Neural progenitor cell (in vitro differentiated cells): ENCODE measurements at places on chromosomes 5 and 9. TPM values are rescaled to one million over a fixed set of nuclear protein-coding genes. Genes with fewer than 3 reads are reported as not detected.

SPOCK1 gene
- total RNA-seq: 6.3 and 6.9 TPM in 2 replicates

ZNF454 gene
- total RNA-seq: 0.22 TPM in 1 of 2 replicates, not detected in the other

ARHGEF39 gene
- 13.2 and 31.9 TPM in 2 replicates for total RNA-seq

C9orf50 gene
- not detected in 2 replicates for total RNA-seq

ORM2 gene
- total RNA-seq: 0.43 TPM in 1 of 2 replicates, not detected in the other

TNFSF8 gene
- total RNA-seq: not detected in 2 replicates

ACOT12 gene
- 1.2 TPM in 1 of 2 replicates, not detected in the other for total RNA-seq

CCDC112 gene
- total RNA-seq: 22.0 and 33.6 TPM in 2 replicates

OR1J2 gene
- not detected in 2 replicates for total RNA-seq

FGF1 gene
- not detected in 2 replicates for total RNA-seq

DNA sequence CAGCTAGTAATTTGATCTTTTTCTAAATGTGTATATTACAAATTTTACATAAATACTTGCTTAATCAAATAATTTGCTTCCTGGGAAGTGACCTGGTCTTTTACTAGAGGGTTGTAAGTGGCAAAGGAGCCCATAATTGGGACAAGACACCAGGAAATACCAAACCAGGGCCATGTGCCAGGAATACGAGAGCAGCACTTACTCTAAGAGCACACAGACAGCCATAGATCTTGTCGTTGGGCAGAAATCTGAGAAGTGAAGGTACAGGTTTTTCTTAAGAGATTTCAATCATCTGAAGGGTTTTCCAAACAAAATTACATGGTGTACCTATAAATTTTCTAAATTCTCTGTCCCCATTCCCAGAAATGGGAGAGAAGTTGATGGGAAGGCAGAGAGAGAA is 179.3 kb downstream of the HINT1 start:
- no peak for DNase-seq

DNA sequence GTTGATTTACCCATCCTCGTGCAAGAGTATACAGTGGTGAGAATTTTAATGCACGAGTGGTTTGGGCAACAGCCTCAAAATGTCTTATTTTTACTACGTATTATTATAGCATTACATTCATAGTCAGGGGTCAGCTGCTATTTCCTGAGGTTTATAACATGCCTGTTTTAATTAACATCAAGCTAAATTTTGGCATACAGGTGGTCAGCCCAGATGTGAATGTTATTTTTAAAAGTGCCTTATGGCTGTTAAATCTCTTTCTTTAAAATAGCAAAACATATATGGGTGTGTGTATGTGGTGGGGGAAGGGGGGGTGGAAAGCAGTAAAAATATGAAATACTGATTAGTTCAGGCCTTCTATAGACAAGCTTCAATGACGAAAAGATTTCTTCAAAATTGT is 424.5 kb upstream of the CLINT1 start:
- no peak for DNase-seq

DNA sequence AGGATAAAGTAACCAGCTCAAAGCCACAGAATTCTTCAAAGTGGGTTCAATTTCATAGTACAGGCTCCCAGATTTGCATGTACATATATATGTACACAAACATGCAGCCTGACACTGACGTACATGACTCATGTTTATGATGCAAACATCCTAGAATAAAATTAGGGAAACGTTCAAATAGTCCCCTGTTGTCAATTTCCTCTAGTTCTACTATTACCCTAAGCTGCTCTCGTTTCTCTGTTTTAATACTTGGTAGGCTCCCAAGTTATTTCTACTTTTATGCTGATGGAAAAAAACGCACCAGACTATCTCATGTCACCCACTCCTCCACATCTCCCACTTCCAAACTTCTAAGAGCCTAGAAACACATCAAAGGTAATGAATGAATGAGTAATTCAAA is 229.7 kb downstream of the EPB41L4A start:
- no peak for DNase-seq

DNA sequence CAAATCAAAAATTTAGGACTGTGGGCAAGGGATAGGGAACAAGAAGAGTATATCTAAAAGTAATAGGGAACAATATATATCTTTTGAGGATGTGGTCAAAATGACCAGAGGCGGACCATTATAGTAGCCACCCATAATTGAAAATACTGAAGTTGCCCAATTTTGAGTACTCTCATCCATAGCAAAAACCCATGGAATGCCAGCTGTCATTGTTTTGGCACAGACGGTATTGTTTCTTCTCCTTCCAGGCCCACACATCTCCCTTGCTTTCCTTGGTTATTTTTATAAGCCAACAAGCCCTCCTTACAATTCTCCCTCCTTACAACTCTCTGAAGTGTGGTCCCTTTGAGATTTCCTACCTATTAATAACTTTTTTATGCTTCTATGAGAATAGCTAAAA is 50.4 kb upstream of the RGMB start:
- DNase-seq: no peak

- DNase-seq: no peak
Observed at GRCh38 chr5:761854-762710, 22.4 kb downstream of the ZDHHC11B start.

- no peak for DNase-seq
Observed at GRCh38 chr5:170614065-170614490, 110.3 kb downstream of the KCNIP1 start.

- no peak for DNase-seq
Observed at GRCh38 chr9:93488244-93488643, 34.9 kb upstream of the FAM120AOS start.

- DNase-seq: no peak
Observed at GRCh38 chr5:119515192-119515591, 62.9 kb downstream of the HSD17B4 start.

- DNase-seq: no peak
Observed at GRCh38 chr9:106102821-106103220, 408.5 kb downstream of the TMEM38B start.

DNA sequence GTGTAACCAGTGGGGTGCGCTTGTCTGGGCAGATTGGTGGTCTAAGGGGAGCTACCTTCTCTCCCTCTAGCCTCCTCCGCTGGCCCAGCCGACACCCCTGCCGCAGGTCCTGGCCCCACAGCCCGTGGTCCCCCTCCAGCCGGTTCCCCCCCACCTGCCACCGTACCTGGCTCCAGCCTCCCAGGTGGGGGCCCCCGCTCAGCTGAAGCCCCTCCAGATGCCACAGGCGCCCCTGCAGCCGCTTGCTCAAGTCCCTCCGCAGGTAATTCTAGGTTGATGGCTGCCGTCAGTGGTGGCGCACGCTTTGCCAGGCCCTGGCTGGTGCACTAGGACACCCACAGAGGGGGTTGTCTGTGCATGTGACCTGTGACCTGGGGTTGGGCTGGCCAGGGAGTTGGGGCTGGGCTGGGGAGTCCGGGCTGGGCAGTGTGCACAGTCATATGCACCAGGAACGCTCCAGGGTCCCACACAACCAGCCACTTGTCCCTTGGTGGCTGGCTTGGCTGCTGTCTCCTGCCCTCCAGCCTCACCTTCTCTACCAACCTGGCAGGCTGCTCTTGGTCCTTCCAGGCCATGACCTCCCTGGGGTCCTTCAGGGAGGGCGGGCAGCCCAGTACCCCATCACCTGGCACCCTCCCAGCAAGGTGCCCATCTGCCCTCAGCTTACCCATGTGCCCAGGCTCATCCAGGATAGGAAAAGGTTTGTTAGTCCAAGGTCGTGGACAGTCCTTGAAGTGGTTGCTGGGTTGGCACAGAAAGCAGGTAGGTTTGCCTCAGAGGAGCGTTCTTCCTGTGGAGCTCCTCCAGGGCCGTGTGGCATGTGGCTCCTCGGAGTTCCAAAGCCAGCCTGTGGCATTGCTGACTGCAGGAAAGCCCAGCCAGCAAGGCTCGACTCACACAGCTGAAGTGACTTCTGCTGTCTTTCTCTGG is 73.2 kb downstream of the WNK2 start:
- DNase-seq: no peak

GRCh38 chr9:128164307-128164885 is 4.3 kb downstream of the BBLN start:
- DNase-seq: no peak
